Ecto neural progenitor cell (in vitro differentiated cells): ENCODE measurements at places on chromosomes 7 and 10.
A peak's percentile ranks its signal among the peaks of the same experiment; 100 is the strongest.

- DNase-seq, result no peak
Observed at GRCh38 chr7:101453617-101454016, 90.9 kb downstream of the COL26A1 start.

DNA sequence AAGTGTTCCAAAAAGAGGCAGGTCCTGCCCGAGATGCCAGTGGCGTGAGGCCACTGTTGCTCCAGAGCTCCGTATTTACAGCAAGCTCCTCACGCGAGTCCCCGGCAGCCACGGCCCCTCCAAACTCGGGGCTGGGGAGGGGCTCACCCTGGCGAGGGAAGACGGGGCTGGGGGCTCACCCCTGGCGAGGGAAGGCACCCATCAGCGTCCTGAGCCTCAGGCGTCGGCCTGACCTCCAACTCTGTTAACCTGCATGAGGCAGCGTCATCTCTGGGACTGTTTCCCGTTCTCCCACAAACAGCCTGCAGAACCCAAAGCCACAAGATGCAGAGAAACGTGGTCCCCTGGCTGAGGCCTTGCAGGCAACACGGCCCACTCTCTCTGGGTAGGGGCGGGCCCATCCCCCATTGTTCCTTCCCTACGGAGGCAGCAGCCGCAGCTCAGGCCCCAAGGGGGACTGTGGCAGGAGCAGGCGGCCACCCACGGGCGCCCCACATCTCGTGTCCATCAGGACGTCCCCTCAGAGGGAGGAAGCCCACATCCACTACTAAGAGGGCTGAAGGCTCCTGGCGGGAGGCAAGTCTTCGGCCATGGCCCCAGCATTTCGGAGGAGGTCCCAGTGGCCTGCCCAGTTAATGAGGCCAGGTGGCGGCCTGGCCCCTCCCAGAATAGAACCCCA lies 4.2 kb upstream of the ADGRA1 start:
- DNase-seq, result no peak

- no peak for DNase-seq
Observed at GRCh38 chr10:8670461-8670860, 616.0 kb downstream of the GATA3 start.

GRCh38 chr7:91107460-91107859 lies 156.8 kb upstream of the FZD1 start:
- no peak for DNase-seq

DNA sequence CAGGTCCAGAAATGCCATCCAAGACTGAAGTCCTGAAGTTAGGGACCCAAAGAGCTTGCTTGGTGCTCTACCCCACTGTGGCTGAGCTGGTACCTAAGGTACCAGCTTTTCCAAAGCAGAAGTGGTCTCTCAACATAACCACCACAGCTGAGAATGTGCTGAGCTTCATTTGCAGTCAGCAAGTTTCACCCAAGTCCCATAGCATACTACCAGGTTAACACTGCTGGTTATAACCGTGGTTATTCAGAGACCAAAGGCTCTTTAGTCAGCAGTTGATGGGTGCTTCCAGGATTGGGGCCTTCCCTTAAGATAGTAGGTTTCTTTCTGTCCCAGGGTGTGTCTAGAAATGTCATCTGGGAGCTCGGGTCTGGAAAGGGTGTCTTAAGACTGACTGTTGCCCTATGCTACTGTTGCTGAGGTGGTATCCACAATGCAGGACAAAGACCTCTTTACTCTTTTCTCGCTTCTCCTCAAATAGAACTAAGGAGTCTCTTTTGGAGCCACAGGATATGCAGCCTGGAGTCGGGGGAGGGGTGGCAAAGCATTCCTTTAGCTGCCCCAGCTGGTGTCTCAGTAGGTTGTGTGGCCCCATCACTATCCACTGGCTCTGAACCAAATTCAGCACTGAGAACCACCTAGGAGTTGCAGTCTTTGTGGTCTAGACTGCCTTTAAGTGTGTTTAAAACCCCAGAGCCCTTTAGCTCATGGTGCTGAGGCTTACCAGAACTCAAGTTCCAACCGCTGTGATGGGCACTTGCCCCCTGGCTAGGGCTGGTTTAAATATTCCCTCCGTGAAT lies 354.9 kb upstream of the SEMA3C start:
- DNase-seq, result no peak

DNA sequence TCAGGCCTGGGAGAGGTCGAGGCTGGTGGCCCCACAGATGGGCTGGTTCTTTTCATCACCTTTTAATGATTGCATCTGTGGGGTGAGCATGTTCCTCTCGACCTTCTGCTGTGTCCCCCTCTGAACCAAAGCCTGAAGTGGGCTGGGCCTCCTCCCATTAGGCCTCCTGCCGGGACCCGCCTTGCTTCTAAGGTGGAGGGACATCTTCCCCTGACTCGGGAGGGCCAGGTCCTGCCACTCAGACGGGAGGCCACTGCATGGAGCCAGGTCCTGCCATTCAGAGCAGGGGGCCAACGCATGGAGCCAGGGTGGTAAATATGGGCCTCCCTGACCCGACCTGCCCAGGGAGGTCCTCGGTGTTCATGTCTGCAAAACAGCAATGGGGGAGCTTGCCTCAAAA lies 188.4 kb downstream of the EBF3 start:
- peak; percentile 19 for DNase-seq

DNA sequence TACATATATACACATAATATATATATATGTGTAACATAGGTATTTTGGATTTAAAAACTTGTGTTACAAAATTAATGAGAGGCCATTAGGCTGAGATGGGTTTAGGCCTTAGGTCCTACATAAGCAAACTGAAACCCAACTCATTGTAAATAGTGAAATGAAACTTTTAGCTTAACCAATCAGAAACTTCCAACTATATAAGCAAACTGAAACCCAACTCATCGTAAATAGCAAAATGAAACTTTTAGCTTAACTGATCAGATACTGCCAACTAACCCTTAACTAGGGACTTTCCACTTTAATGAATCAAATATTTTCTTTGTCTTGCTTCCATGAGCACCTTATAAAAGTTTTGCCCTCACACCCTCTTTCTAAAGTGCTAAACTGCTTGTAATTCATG lies 17.3 kb upstream of the SAMD9L start:
- no peak for DNase-seq

DNA sequence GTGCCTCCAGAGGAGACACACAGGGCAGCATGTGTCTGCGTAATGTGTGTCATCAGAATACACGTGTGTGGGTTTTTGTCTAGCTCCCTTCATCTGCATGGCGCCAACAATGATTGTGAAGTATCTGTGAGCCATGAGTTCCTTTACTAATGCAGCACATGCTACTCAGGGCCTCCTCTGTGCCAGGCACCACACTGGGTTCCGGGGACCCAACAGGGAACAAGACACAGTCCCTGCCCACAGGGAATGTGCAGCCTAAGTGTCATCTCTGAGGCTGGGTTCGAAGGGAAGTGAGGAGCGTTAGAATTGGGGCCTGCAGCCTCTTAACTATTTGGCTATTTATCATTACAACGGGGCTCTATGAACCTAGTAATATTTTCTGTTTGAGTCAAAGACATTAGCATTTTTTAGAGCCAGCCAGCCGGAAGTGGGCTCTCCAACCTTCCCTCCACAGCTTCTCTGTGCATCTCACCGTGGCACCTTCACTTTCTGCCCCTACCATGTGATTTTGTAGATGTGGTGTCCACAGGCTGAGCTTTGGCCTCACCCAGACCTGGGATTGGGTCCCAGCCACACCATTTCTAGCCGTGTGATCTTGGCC lies 43.9 kb upstream of the SRGN start:
- no peak for DNase-seq

- no peak for DNase-seq
Observed at GRCh38 chr10:75243426-75243825, 7.7 kb upstream of the COMTD1 start.

- peak; percentile 87 for DNase-seq
Observed at GRCh38 chr7:65251851-65252620, 121.6 kb upstream of the ZNF92 start.

GRCh38 chr10:95976362-95977229 lies 66.8 kb upstream of the CCNJ start:
- no peak for DNase-seq

- DNase-seq, result peak; percentile 68
Observed at GRCh38 chr10:3500408-3500856, 284.6 kb downstream of the KLF6 start.

DNA sequence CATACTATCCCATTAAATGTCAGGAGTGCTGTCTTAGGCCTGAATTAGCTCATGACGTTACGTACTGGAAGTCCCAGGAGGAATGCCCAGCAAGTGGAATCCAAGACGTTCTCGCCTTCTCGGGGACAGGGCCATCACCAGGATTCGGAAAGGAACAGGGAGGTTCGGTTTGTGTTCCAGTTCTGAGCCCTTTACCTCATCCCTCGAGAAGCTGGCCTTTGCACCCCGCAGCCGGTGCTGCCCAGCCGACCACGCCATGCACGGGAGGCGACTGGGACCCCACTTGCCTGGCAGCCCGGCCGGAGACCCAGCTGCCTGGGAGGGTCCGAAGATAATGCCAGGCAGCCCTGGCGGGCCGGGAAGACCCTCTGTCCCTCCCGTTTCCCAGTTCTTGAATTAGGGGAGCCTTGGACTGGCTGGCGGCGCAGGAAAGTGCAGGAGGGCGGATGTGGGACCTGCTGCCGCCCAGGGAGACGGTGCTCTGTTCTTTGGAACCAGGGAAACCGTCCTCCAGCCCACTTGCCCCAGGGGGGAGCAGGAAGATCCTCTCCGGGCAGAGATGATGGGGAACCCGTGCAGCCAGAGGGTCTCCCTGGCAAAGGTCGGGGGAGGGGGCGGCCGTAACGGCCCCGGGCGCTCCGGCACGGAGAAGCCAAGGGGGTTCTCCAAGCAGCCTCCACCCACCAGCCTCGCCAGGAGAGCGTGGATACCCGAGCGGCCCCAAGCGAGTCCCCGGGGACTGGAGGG lies 671 bp upstream of the CHST3 start:
- DNase-seq, result no peak

- no peak for DNase-seq
Observed at GRCh38 chr10:10589540-10590303, 427.9 kb upstream of the CELF2 start.

DNA sequence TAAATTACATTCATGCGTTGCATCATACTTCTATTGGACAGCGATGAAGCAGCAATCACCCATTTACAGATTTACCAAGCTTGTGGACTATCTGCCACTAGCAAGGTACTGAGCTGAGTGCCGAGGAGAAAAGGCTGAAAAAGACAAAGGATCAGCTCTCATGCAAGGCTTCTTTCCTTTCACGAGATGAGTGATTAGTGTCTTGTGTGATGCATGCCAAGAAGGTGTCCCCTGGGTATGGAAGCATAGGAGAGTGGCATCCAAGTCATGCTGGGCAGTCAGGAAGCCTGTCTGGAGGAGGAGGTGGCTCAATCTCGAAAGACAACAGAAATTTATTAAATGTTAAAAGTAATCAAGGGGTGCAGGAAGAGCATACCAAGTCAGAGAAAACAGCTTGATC lies 40.9 kb downstream of the ACSM6 start:
- DNase-seq, result no peak

- no peak for DNase-seq
Observed at GRCh38 chr10:69747179-69747578, 54.5 kb upstream of the COL13A1 start.

GRCh38 chr7:27182861-27183681 lies 2.0 kb downstream of the HOXA11 start:
- no peak for DNase-seq

- peak; percentile 50 for DNase-seq
Observed at GRCh38 chr10:43204042-43204942, 62.6 kb downstream of the RASGEF1A start.

DNA sequence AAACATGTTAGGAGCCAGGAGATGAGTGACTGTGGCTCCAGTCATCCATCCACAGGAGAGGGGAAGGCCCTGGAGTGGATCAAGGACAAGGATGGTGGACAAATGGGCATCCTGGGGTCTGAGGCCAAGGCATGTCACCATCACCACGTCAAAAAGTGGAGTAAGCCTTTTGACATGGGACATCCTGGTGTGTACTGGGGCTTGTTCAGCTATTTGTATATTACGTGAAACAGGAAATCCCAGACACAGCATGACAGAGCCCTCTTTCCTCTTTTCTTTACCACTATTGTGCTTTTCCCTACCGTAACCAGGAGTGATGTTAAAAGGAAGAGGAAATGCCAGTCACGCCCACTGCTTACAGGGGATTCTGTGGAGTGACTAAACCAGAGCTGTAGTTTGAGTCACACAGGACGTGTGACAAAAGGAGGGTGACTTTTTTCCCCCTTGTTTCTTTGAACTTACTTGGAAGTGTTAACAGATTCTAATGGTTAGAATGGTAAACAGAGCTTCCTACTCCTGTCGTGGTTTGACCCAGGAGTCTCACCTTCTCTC lies 15.4 kb downstream of the ACSL5 start:
- DNase-seq, result no peak

DNA sequence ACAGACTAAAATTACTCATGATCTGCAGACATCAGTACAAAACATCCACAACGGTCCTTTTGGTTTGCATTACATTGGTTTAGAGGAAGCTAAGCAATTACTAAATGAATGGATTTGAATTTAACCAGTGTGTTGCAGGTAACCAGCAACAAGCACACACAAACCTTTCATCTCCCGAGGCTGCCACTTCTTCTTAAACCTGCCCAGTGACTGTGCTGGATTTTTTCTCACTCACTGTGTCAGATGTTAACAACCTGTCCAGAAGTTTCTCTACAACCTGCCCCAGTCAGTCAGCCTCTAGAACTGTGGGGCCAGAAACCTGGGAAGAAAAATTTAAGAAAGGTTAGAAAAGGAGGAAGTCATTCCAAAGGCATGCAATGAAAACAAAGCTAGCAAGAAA lies 2.4 kb upstream of the MEOX2 start:
- DNase-seq, result no peak

DNA sequence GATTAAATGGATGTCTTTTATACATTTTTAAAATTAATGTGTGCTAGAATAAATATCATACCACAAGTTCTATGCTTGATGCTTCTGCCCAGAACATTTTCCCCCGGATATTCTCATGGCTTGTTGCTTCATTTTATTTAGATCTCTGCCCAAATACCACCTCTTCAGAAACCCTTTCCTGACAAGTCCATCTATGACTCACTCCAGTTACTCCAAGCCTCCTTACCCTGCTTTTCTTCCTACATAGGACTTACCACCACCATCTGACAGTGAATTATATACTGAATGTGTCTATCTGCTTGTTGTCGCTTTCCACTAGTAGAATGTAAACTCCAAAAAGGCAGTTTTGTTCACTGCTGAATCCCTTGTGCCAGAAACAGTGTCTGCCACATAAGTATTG lies 19.1 kb upstream of the ERVW-1 start:
- no peak for DNase-seq

DNA sequence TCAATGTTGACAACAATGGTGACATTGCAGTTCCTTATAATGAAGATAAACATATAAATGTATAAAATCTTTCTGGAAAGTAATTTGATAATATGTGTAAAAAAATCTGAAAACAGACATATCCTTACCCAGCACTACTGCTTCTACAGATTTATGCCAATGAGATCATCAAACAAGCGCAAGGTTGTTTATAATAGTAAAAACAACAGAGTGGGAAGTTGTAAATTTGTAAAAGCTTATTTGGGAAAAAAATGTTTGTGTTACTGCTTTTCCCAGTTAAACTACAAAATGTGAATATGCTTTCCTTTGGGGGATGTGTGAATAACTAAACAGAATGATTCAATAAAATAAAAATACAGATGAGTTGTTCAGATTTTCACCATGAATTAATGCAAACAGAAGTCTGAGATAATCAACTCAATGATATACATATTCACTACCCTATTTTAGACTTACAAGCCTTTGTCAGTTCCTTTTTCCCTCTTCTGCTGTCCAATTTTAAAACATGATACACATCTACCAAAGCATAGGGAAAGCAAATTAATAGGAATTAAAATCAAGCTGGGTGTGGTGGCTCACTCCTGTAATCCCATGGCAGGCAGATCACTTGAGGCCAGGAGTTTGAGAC lies 82.1 kb downstream of the USP6NL start:
- DNase-seq, result no peak
